ENCODE measurements at places on chromosomes 3 and 15.

GRCh38 chr3:186471771-186472170, 72.4 kb downstream of the CRYGS start:
- DNase-seq = no peak

DNA sequence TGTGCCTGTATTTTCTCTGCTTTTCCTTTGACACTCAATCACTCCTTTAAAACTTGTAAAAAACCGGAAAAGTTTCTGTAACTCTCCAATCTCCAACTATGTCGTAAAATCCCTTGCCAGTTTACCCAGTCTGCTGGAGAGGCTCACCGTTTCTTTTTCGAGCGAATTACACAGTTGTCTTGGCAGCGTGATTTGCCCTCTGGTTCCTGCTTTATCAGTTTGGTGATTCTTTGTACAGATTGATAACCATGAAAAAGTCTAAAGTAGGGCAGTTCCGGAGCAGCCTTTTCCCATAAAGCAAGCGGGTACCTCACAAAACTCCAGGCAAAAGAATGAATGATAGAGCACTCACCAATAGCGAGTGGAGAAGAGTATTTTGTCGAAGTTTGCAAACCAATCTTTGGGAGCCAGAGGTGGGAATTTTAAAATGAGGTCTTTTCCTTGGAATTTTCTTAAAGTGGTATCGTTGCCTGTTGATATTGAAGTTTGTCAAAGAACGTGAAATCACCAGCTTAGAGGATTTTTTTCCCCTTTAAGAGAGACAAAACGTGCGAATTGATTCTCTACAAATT, at the start of gene TTC23:
TSS of gene TTC23 (minus strand) at position 312 of the 572 bp plus-strand sequence. CDS start 20,869 bp downstream, outside the sequence.
- peak; percentile 29 for DNase-seq

GRCh38 chr3:116140100-116140689, 305.1 kb downstream of the LSAMP start:
- DNase-seq = no peak

DNA sequence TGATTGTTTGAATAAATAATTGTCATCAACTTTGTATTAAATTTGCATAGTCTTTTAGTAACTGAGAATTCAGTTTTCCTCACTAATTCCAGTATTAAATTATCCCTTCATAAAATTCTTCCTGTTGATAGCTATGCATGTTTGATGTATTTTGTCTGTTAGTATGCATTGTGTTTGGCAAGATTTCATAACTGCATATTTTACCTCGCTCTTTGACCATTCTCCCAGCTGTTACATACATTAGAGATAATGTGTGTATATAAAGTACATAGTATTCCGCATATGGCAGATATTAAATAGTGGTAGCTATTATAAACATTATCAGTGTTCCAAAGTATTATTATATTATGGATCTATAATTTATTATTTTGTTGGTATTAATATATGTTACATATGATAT, 10.6 kb upstream of the NFKBIZ start:
- DNase-seq = no peak

DNA sequence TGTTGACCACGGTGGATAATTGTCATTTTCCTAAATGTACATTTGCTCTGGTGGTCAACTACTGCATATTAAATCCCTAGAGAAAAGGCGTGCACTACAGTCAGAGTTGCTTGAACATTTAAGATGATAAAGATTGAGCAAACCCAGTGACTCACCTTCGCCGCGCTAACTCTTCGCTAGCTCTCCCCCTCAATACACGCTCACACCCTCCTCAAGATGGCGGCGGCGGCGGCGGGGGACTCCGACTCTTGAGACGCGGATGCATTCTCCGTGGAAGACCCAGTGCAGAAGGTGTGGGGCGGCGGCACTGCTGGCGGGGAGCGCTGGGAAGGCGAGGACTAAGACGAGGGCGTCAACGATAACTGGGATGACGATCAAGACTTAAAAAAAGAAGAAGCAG, 79.8 kb upstream of the PFN2 start:
- no peak for DNase-seq

GRCh38 chr3:45145681-45146614, at the start of gene CDCP1:
Gene CDCP1 (minus strand): TSS chr3:45146378. CDS start chr3:45146287, 91 bp downstream.
- no peak for DNase-seq

- DNase-seq = no peak
Observed at GRCh38 chr3:186342197-186342596, 19.8 kb downstream of the DGKG start.

DNA sequence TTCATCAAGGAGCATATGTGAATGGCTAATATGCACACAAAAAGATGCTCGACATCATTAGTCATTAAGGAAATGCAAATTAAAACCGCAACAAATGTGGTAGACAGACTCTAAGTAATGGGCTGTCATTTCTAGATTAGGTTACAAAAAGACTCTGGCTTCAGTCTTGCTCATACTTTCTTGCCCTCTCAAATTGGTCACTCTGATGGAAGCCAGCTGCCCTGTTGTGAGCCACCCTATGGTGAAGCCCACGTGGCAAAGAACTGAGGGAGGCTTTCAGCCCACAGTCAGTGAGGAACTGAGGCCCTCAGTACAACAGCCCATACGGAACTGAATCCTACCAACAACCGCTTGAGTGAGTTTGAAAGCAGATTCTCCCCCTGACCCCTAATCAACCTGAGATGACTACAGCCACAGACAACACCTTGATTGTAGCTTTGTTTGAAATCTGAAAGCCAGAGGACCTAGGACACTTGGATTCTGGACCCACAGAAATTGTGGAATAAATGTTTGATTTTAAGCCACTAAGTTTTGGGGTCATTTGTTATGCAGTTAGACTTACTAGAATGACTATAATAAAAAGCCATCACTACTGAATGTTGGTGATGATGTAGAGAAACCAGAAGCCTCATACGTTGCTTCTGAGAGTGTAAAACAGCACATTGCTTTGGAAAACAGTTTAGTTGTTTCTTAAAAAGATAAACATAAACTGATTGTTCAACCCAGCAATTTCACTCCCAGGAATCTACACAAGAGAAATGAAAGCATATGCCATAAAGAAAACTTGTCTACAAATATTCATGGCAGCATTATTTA, 45.7 kb downstream of the EHHADH start:
- peak; percentile 46 for DNase-seq

DNA sequence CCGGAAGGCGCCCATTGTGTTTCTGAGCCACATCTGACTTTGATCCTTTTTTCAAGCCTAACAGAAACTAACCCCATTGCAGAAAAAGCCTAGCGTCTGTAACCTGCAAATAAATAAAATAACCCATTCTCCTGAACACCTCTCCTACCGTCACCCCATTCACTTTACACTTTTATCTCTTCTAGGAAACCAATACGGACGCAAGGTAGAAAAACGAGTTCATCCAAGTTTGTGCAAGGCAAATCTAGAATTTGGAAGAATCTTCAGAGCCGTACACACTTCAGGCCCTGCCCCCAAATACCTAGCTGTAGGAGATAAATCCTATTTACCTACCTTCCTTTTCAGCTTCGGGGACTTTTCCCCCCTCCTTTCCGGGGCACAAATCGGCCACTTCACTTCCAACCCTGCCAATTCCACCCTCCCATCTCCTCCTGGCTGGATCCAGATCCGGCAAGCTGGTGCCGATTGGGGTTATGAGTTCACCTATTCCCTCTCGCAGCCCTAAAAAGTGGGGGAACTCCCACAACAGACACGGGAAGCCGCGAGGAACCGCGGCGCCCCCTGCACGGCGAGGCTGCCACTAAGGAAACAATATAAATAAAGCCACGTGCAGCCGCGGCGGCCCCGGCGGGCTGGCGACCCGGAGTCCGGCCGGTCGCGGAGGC, 987 bp downstream of the PRTG start:
- no peak for DNase-seq

- no peak for DNase-seq
Observed at GRCh38 chr15:58520464-58520863, 88.7 kb downstream of the LIPC start.

GRCh38 chr3:167032267-167032876, 347.7 kb downstream of the ZBBX start:
- DNase-seq = peak; percentile 18

GRCh38 chr3:127135241-127136023, 57.5 kb upstream of the PRR23E start:
- DNase-seq = no peak

DNA sequence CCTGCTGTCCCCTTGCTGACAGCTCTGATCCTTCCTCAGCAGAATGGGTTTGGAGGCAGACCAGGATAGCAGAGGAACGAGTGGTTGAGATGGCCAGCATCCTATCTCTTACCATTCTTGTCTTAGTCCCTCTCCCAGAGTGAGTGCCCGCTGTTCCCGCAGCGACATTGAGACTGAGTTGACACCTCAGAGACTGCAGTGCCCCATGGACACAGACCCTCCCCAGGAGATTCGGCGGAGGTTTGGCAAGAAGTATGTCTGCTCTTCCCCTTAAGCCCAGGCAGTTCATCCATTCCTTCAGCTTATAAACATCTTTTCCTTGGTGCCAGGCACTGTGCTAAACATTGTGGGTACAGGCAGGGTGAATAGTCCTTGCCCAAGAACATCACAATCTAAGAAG, 21.2 kb downstream of the DUOX1 start:
- no peak for DNase-seq

GRCh38 chr15:71449363-71449762, 334.1 kb downstream of the THSD4 start:
- no peak for DNase-seq

DNA sequence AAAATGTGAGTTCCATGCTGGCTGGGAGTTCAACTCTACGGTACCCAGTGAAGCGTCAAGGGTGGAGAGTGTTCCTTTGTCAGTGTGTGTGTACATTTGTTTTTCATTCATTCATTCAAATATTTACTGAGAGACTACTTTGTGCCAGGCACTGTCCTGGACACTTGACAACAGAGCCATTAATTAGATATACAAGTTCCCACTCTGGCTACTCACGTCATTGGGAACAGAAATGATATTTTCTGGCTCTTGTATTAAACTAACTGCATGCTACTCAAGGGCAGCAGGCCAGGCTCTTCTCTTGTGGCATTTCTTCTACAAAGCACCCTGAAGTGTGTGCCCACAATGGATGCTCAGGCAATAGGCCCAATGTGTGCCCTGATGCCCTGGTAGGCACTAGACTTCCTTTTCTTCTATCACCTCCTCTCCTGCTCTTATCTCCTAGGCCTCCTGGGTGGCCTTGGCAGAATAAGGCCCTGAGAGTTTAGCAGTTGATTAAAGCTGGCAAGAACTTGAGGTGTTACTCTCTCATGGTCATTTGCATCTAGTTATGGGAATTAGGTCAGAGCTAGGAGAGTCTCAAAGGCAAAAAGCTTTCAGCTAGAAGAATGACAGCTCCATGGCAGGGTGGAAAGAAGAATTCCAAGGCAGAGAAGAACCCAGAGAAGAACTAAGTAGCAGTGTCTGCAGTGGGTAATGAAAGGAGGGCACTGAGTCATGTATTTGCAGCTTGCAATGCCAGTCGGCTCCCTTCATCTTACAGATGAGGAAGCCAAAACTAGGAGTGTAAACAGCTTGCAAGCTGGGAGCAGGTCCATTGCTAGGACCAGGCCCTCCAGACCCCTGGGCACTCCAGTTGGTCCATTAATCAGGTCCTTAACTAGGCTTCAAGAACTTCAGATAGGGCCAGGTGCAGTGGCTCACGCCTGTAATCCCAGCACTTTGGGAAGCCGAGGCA, 14.0 kb upstream of the SMAD3 start:
- no peak for DNase-seq

DNA sequence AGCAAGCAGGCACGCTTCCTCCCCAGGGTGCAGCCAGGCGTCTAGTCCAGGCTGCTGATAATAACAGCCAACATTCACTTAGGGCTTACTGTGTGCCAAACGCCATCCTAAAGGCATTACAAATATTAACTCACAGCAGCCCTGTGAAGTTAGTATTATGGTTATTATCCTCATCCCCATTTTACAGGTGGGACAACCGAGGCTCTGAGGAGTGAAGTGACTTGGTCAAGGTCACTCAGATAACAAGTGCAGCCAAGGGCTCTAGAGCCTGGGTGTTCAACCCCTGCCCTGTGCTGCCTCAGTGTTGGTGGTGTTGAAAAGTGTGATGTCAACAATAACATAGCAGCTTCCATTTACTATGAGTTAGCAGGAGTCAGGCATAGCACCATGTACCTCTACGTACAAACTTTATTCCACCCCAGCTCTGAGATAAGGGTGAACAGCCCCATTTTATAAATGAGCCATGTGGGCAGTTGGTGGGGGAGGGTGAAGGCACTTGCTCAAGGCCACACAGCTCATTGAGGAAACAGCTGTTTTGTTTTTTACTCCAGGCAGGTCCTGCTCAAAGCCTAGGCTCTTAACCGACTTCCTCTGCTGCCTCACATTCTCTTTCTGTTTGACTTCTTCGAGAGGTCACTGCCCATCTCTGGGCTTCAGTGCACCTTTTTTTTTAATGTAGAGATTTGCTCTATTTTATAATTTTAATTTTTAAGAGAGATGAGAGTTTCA, 24.0 kb upstream of the TRH start:
- DNase-seq = no peak

- DNase-seq = no peak
Observed at GRCh38 chr15:35321926-35322325, 224.0 kb downstream of the DPH6 start.

- no peak for DNase-seq
Observed at GRCh38 chr3:70532806-70533205, 220.4 kb upstream of the MDFIC2 start.

- no peak for DNase-seq
Observed at GRCh38 chr3:187291512-187292132, at the start of gene MASP1. Gene MASP1 (minus strand): TSS chr3:187291737. CDS start chr3:187291632, 105 bp downstream.

GRCh38 chr3:108462899-108463298, 47.5 kb downstream of the MYH15 start:
- DNase-seq = no peak

GRCh38 chr3:172102123-172102882, 62.9 kb downstream of the FNDC3B start:
- DNase-seq = no peak

DNA sequence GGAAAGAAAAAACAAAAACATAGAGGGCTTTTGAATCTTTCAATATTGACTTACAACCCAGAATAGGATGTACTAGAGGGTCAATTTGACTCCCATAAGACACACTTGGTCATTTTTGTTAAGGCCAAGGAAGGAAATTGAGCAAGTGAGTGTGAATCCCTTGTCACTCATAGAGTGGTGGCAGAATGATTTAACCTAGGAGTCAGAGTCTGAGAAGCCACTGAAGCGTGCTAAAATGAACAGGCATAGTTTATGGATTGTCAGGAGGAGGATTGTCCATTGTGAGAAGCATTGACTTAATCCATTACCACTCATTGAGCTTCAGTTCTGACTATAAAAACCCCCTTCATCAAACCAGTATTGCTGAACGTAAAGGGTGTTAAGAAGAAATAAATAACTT, 8.2 kb upstream of the GCSAM start:
- DNase-seq = no peak
